ENCODE measurements at places on chromosomes 11 and 22.

- DNase-seq = no peak
These were observed 26.5 kb upstream of the TREH start for GRCh38 chr11:118705791-118706545.

DNA sequence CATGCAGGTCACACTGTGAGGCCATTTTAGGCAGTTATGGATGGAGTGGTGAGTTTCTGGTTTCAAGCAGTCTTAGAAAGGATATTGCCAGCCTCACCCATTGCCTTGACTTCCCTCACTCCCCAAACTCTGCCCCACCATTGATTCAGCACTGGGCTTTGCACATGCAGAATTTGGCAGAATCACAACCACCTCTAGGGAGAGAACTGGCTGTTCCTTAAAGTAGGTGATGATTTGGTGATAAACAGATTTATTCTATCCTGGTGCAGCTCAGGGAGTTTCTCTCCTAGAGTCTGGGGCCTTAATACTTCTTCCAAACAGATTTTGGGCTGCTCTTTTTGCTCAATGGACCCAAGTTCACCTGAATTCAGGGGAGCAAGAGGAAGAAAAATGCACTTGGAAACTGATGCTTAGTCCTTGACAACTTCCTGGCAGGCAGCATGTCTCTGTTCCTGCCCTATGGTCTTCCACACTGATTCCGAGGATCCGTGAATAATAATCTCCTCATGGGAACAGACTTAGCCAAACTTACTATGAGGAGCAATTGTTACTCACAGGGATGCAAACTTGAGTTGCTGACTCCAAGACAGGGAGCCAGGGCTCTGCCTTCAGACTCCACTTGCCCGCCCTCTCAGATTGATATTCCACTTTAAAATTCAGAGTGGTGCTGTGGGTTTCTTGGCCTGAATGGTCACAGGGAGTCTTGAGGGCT, 129.7 kb upstream of the PARVA start:
- no peak for DNase-seq

DNA sequence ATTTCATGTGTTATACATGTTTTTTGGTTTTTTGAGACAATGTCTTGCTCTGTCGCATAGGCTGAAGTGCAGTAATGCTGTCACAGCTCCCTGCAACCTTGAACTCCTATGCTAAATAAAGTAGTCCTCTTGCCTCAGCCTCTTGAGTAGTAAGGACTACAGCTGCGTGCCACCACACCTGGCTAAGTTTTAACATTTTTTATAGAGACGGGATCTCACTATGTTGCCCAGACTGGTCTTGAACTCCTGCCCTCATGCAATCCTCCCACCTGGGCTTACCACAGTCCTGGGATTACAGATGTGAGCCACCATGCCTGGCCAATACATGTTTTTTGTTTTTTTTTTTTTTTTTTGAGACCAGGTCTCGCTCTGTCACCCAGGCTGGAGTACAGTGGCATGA, 33.9 kb downstream of the SWAP70 start:
- no peak for DNase-seq

GRCh38 chr11:19756675-19757475, 44.2 kb downstream of the NAV2 start:
- DNase-seq = no peak

GRCh38 chr11:70670676-70671034, 272.3 kb downstream of the CTTN start:
- DNase-seq = no peak

DNA sequence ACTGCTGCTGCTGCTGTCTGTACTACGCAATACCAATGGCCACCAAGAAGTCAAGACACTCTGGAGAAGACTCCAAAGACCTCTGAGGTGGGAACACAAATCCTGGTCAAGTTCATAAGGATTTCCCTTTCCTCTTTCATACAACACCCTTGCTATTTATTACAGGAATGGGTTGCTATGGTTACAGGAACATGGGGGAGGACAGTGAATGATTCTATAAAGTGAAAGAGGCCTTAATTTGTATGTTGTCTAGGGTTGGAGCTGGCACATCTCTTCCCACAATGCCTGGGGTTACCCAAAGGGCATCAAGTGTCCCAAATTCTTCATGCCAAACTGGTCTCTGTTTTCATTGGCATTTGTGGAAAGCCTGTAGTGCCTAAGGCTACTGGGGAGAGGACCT, 11.4 kb upstream of the SEC14L3 start:
- DNase-seq = no peak

- no peak for DNase-seq
These were observed 27.4 kb downstream of the LIF start for GRCh38 chr22:30219049-30219654.

- DNase-seq = peak; percentile 66
These were observed 16.5 kb upstream of the OR5B21 start for GRCh38 chr11:58524232-58525036.

DNA sequence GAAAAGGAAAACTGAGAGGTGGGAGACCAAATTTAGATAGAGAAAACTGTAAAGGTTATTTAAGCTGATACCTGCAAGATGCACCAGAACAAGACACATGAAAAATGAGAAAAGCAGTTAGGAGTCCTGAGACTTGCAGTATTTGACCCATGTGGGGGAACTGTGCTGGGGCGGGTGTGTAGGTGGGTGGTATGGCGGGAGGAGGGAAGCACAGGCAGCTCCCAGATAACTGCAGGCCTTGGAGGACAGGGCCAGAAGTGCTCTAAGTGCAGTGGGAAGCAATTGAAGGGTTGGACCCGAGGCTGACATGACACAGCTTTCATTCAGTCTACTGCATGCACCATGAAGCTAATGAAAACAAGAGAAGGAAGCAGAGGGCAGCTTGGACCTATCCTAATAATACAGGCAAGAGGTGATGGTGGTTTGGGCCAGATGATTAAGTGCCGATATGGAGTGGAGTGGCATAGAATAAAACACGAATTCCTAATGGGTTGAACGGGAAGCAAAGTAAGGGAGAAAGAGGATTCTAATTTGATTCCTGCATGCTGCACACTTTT, 48.0 kb upstream of the ANO3 start:
- no peak for DNase-seq

DNA sequence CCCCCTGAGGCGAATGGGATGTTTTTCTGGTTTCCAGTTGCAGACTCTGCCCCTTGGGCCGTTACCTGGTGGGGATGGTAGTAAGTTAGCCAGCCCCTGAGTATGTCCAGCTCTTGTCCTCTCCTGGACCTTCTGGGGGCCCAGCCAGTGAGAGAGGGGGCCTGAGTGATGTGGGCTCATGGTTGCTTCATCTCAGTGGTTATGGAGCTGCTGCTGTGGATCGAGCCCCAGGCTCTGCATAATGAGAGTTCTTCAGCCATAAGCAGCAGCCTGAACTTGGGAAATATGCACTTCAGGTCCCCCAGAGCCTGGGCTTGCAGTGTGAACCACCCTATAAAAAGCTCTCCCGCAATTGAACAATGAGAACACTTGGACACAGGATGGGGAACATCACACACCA, 5.9 kb downstream of the TMPRSS13 start:
- no peak for DNase-seq

GRCh38 chr11:134045799-134046635, 22.9 kb upstream of the JAM3 start:
- peak; percentile 50 for DNase-seq

DNA sequence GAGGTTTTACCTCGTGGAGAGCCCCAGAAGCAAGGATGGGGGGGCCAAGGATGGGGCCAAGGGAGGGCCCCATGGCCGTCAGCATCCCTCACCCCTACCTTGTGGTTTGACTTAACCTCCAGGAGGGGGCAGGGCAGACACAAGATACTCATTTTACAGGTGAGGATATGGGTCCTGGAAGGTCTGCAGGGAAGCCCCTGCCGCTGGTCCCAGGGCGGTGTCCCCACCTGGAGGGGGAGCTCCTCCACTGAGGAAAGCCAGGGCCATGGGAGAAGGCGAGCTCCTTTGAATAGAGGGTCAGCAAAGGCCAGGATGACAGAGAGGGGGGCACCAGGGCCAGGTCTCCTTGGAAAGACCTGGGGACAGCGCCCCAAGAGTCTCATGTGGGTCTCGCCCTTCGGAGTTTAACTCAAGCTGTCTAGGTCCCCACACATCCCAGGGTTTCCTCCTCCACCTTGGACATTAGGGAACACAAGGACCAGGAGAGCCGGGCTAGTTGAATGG, 5.9 kb upstream of the ADORA2A start:
- no peak for DNase-seq

DNA sequence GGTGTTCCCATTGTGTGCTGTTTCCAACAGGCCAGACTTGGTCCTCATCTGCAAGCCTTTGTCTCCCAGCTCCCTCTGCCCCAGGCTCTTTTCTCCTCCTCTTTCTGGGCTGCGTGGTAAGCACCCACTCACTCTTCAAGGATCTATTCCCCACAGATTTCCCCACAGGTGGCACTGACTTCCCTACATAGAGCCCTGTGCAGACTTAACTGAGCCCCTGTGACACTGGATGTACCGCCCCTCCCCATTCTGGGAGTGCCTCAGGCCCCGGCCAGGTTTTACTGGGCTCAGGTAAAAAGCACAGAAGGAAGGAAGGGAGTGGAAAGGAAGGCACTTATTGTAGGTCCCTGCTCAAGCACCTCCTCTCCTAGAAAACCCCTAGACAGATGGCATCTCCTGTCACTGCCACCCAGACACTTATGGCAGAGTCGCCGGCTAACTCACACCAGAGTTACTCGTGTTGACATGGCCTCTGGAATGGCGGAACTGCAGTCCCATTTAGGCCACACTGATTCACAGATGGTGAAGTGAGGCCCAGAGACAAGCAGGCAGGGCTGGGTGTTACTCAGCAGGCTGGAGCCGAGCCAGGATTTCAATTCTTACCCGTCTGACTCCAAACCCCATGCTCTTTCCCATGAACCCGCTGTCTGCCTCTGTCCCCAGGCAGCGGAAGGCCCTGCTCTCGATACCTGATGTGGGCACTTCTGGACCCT, 47.2 kb downstream of the LRRC32 start:
- DNase-seq = no peak

GRCh38 chr22:30434843-30435242, 9.3 kb downstream of the MTFP1 start:
- no peak for DNase-seq

GRCh38 chr11:2675540-2675939, 24.3 kb downstream of the KCNQ1OT1 start:
- DNase-seq = no peak

- DNase-seq = no peak
These were observed 556.6 kb downstream of the MIAT start for GRCh38 chr22:27213766-27214581.

DNA sequence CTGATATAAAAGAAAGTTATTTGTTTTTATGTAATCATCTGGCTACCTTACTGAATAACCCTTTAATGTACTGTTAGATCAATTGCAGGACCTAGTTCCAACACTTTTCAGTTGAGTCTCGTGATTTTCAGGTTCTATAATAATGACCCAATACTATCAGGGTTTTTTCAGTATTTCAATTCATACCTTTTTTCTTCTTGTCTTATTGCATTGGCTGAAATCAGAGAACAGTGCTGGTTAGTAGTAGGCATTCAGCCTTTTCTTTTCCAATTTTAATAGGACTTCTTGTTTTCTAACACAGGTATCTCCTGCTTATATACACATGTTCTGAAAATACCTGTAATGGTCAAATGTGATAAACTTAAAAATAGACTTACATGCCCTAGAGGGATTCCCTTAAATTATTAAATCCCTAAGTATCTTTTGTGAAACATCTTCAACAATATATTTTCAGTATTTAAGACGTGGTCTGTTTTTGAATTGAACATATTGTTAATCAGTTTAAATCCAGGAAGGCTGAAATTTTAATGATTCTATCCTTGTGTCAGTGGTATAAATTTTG, 13.6 kb downstream of the ZC3H12C start:
- DNase-seq = no peak

DNA sequence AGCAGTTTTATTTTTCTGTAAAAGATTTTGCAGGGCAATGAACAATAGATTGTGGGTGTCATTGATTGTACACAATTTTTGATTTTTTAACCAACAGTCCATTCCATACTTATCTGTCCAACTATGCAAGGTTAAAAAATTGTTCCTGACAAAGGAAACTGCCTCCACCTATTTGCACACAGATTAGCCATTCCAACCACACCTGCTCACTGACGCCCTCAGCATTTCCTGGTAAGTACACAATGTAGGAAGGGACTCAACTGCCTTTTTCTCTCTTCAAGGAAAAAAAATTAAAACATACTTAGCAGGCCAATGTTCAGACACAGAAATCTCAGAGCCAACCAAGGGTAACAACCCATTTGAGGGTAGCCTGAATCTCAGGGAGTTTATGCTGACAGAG, 4.3 kb upstream of the FUT4 start:
- DNase-seq = no peak

DNA sequence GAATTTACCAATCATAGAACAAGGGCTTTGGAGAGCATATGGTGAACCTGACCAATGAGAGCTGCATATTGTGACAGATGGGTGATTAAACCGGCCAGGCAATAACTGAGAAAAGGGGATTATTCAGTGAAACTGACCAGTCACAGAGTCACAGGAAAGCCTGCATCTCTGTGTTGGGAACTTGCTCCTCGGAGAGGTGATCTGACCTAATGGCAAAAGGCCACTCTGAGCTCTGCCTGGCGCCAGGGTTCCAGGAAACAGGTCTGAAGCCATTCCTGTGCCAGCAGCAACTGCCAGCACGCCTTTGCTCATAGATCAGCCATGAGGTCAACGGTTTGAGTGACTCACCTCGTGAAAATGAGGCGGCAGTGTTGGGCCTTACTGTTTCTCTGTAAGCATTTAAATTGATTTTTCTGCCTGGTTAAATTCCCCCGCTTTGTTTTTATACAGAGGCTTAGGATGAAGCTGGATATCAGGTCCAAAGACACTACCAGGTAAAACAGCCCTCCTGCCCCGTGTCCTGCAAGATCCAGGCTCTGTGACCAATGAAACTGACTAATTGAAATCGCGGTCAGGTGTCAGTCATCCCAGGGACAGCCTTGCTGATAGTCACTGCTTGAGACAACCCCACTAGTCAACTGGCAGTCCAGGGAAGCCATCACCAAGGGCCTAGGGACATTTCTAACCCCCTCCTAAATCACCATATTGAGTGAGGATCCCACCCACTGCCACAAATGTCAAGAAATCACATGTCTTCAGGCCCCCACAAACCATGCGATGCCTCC, 35.8 kb upstream of the MYOD1 start:
- DNase-seq = no peak

GRCh38 chr22:46798366-46799350, 36.2 kb downstream of the TBC1D22A start:
- peak; percentile 91 for DNase-seq

DNA sequence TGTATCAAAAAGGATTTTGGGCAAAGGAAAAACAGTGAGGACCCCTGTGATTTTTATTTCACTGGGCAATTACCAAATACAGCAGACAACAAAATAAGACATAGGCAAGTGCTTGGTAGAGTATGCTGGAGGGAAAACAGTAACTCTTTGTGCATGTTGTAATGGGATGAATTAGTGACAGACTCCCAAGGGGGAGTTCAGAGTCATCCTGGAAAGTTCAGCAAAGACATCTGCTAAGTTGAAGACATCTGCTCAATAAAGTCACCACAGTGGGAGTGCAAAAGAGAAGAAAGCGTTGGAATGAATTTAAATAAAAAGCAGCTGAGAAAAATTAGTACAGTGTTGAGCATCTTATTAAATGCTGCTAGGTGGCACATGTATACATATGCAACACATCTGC, 378.8 kb upstream of the ISX start:
- DNase-seq = no peak

GRCh38 chr11:128294001-128294670, 293.2 kb downstream of the ETS1 start:
- DNase-seq = no peak
